ENCODE measurements at places on chromosomes 1 and 21.

- DNase-seq: no peak
Measured at GRCh38 chr1:63880958-63881576, 107.2 kb downstream of the ROR1 start.

DNA sequence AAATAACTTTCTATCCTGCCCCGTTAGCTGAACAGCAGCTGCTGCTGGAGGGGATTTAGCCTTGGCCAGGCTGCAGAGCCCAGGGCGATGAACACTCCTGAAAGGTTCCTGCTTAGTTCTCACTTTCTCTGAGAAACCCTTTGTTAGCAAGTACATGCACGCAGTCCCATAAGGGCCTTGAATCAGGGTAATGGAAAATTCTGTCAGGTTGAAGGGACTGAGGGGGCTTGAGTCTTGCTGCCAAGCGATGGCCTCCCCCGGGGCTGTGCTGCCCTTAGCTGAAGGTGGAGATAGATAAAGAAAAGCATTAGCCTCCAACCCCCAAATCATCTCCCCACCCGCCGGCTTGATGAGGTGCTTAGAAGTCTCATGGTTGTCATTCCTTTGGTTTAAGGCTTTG lies 7.9 kb downstream of the GJA5 start:
- no peak for DNase-seq

GRCh38 chr1:36894824-36895223 lies 139.5 kb downstream of the GRIK3 start:
- no peak for DNase-seq

DNA sequence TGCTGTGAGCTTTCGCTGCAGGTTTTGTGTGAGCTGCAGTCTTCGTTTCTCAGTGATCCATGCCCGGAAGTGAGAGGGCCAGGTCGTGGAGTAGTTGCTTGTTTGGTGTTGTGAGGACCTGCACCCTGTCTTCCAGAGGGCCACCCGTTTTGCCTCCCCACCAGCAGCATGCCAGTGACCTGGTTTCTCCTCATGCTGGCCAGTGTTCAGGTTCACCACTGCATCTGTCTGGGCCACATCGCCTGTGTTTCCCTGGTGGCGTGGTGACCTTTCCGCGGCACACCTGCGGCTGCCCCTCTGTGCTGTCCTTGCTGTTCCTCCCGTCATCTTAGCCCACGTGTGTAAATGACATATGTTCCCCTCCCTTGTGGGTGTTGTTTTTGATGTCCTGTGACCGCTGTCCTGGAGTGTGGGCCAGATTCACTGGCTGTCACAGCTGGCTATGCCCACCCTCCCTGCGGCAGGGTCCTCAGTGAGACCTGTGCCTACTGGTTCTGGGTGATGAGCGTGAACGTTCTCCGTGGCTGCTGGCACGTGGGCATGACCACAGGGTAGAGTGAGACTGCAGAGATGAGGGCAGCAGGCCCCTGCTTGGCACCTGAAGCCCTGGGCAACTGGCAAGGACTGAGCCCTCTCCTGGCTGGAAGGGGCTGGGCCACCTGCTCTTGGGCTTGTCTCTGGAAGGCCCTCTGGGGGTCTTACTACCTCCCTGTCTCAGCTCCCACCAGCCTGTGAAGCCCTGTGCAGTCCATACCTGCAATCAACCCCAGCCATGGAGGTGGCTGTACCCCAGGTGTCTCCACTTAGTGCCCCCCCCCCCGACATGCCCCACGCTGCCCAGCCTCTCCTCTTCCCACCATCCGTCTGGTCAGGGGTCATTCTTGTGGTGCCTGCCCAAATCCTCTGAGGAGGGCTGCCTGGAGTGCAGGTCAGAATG lies 7.3 kb downstream of the IBA57 start:
- DNase-seq: no peak

GRCh38 chr1:3504151-3504821 lies 49.8 kb downstream of the ARHGEF16 start:
- no peak for DNase-seq

DNA sequence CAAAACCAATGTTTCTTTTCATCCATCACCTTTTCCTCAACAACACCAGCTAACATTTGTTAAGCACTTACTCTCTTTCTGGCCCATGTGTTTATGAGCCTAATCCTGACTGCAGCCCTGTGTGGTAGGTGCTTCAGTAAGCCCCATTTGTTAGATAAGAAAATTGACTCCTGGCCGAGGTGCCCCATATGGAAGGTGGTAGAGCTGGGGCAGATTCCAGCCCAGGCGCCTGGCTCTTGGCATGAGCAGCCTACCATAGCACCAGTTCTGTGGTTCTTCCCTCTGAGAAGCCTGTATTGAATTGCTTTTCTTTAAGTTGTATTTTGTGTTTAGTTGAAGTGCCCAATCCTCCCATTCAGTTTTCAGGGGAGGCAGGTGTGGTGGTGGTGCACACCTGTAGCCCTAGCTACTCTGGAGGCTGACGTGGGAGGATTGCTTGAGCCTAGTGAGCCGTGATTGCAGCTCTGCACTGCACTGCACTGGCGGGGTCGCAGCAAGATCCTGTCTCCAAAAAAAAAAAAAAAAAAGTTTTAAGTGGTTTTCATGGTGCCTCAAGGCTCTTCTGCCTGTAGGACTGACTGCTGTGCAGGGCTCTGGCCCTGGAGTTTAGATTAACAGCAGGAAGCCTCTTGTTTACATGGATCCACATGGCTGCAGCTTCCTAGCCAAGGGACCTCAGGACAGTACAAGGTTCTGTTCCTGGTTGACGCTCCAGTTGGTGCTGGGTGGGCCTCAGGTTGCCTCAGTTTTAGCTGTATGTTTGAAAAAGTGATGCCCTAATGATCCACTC lies 125.9 kb downstream of the MRPS6 start:
- no peak for DNase-seq

GRCh38 chr1:16396591-16396990 lies 29.5 kb downstream of the SZRD1 start:
- no peak for DNase-seq

DNA sequence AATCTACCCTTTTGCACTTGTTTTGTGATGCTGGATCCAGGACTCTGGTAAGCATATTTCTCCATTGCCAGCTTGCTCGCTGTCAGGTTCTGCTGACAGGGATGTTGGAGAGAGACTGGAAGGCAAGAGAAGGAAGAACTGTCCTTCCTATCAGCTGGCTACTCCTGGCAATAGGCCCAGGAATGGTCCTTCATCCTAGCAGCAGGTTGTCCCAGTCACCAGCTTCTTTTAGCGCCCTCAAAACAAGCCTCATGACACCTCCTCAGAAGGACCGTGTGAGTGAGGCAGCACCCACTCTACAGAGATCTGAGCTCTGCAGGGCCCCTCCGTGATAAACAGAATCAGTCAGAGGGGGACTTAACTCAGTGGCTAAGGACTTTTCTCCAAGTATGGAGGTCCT lies 33.1 kb upstream of the SLAMF9 start:
- no peak for DNase-seq

- DNase-seq: no peak
Measured at GRCh38 chr1:2582391-2582790, 4.2 kb upstream of the PRXL2B start.

GRCh38 chr1:48889082-48889481 lies 112.4 kb upstream of the BEND5 start:
- no peak for DNase-seq

- DNase-seq: no peak
Measured at GRCh38 chr1:70426154-70427131, 15.4 kb downstream of the CTH start.

DNA sequence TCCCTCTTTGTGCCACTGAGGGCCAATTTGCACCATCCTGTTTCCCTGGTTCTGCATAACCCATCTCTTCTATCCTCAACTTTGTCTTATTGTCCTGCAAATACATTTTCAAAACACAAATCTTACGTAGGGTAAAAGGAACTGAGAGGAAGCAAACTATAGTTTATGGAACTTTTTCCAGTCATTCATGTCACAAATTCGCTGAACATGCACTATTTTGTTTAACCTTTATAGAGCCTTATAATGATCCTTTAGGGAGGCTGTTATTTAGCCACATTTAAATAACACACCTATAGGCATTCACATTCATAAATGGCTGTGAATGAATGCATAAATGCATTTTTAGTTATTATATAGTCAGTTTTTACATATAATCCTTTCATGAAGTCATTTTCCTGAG lies 85.0 kb downstream of the PLPPR5 start:
- DNase-seq: no peak

GRCh38 chr1:184801503-184801902 lies 46.8 kb upstream of the EDEM3 start:
- no peak for DNase-seq
